ENCODE measurements at places on chromosomes 7 and 10.

- DNase-seq, result no peak
These were observed 612.1 kb upstream of the MGMT start for GRCh38 chr10:128854963-128855362.

DNA sequence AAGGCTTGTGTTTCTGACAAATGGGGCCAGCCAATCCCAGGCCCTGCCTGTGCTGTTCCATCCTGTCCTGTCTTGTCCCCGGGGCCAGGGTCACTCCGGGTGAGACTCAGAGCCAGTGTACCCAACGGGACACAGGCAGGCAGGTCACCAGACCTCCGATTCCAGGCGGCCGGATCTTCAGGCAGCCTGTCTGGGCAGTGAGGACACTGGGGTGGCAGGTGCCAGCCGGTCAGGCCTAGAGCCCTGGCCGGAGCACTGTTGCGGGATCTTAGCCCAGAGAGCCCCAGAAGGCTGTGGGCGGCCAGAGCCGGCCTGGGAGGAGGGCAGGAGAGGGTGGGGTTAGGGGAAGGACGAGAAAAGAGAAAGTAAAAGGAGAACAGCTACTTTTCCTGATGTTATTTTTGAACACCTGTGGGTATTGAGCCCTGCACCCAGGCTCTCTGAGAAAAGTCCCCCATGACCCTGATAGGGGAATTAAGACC is 134.3 kb upstream of the TNRC18 start:
- peak; percentile 24 for DNase-seq

- no peak for DNase-seq
These were observed 82.7 kb downstream of the SPAG6 start for GRCh38 chr10:22427890-22428571.

DNA sequence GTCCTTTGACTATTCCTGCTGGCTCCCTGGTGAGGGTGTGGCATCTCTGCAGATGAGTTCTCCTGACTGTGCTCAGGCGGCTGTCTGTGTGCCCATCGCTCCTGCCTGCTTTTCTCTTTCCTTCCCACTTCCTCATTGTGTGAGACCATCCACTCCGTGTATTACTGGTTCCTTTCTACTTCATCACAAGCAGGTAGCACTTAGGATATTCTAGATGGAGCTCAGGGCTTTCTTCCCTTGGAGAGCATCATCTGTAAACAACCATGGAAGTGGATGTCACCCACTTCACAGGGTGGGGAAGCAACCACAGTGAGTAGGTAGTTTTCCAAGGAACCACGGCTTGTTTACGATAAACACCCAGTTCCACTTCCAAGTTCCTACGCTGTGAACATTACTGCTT is 15.7 kb downstream of the DNAJB6 start:
- peak; percentile 65 for DNase-seq

DNA sequence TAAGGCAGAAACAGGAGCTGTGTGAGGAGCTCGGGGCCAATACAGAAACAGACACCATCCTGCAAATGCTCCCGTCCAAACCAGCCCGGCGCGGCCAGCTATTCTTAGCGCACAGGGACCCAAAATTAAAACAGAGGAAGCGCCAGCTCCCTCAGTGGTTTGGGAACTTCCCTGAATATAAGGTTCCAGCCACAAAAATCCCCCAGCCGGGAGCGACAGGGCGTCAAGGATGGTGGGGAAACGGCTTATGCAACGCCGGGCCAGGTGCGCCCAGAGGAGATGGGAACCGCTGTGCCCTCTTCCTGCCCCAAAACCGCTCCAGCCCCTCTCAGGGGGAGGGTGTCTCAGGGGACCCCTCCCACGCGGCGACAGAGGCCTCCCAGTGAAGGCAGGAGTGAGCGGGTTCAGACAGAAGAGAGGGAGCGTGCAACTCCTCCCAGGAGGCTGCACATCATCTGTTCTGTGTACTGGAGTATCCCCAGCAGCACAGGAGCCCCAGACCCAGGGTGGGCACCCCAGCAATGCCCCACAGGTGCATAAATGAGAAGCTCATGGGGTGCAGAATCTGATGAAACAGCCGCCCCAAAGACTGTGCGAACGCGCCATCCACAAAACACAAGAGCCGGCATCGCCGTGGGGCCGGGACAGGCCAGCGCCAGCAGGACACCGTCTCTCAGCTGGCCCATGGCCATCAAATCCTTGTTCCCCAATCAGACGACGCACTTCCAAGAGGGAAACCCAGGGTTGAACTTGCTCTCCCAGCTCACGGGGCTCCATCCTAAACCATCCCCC is 73.9 kb upstream of the PDGFA start:
- DNase-seq, result peak; percentile 90

DNA sequence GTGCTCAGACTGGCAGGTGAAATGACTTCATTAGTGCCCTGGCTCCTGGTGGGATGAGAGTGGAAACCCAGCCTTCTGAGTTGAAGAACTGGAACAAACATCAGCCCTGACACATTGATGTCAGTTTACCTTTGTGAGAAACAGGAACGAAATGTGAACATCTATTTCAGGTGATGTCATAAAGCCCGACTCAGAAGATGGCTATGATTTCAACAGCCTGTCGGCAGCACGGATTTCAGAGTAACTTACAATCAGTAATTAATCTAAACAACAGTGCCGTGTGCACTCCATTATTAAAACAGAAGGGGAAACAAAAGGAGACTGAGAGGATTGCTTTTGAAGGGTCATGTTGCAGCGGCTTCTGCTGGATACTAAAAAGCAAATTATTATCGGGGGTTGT is 243.2 kb downstream of the FRMD4A start:
- DNase-seq, result no peak

DNA sequence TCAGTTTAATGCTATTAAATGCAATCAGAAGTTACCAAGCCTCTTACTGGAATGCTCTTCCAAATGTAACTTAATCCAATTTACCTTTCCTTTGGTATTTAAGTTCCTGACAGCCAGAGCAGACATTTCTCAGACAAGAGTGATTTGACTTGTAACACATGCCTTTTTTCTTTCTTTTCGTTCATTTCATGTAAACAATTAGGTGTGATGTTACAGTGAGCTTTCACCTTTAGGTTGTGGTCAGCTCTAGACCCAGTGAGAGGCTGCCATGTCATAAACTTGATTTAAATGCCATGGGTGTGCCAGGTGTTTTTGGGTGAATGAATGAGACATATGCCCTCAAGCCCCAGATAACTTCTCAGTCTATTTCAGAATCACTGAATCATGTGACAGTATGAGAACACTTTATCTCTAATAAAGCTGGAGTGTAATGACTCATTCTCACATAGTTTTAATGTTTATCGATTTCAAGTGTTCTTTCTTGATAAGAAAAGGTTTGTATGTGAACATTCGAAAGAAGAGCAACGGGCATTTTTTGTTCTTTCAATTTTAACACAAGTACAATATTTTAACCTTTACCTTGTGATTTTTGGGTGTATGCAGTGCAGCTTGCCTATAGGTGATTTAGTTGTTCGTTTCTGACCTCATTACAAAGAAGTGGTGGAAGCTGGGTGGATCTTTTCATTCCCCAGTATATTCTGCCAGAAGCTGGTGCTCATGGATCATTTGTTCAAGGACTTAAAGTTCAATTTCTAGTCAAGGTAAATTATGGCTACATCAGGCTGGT is 61.5 kb downstream of the CHN2 start:
- no peak for DNase-seq

DNA sequence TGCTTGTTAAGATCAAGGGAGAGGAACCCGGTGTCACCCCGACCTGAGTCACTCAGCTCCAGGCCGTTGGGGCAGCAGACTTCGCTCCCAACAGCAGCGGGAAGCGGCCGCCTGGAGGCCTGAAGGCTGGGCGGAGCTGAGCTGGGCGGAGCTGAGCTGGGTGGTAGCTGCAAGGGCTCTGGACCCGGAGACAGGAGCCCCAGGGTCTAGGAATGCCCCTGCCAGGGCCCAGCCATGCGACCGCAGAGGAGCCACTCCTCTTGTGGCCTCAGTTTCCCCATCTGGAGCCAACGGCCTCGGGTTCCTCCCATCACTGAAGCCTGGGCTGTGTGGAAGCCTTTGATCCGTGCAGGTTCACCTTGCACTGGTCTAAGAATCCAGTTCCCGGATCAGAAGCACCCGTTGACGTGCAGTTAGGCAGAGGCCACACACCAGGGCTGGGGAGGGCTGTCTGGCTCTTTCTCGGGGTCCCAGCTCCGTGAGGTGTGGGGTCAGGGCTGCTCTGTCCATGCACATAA is 21.9 kb upstream of the DPYSL4 start:
- no peak for DNase-seq

GRCh38 chr7:108324053-108325038 is 131.9 kb downstream of the NRCAM start:
- DNase-seq, result no peak

DNA sequence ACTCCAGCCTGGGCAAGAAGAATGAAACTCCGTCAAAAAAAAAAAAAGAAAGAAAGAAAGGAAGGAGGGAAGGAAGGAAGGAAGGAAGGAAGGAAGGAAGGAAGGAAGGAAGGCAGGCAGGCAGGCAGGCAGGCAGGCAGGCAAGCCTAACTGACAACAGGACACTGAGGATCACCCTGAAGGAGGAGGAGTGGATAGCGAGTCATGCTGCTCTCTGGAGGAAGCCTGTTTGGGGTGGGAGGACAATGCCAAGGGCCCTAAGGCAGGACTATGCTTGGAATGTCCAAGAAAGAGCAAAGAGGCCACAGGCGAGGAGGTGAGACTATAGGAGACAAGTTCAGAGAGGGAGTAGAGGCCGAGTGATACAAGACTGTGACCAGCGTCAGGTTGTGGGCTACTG is 107.0 kb upstream of the PARD3 start:
- no peak for DNase-seq

- no peak for DNase-seq
These were observed 5.2 kb upstream of the CUBN start for GRCh38 chr10:17134737-17135260.

- no peak for DNase-seq
These were observed 429.4 kb upstream of the AKR1E2 start for GRCh38 chr10:4396401-4397283.

DNA sequence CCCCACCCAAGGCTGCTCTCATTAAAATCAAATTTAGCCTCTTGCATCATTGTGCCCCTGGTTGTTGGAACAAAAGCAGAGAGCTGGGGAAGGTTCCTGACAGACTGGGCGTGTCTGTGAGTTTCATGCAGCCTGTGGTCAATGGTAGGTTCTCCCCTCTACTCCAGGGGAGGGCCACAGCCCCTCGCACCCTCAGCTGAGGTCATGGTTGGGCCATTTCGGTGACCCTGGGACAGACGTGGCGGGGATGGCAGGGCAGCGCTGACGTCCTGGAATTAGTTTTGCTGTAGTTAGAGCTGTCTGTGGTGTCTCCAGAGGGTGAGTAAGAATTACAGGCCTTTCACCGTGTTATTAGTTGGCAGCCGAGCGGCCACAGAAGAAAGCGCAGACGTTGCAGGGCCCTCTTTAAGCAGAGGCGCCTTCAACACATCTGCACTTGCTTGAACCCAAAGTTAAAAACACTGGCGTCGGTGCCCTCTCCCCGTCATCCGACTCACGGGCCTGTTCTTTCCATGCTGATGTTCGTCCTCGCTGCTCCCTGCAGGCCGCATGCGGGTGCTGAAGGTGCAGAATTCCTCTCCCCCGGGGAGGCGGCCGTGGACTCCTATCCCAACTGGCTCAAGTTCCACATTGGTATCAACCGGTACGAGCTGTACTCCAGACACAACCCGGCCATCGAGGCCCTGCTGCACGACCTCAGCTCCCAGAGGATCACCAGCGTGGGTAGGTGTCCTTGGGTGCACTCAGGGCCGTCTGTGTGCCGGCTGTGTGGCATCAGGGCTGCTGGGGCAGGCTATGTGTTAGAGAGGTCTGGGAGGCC is 2.8 kb downstream of the FAM20C start:
- peak; percentile 73 for DNase-seq

- DNase-seq, result no peak
These were observed 415.0 kb downstream of the NRG3 start for GRCh38 chr10:82289945-82290344.

- DNase-seq, result peak; percentile 71
These were observed 103.7 kb downstream of the RNF216 start for GRCh38 chr7:5677538-5678294.

DNA sequence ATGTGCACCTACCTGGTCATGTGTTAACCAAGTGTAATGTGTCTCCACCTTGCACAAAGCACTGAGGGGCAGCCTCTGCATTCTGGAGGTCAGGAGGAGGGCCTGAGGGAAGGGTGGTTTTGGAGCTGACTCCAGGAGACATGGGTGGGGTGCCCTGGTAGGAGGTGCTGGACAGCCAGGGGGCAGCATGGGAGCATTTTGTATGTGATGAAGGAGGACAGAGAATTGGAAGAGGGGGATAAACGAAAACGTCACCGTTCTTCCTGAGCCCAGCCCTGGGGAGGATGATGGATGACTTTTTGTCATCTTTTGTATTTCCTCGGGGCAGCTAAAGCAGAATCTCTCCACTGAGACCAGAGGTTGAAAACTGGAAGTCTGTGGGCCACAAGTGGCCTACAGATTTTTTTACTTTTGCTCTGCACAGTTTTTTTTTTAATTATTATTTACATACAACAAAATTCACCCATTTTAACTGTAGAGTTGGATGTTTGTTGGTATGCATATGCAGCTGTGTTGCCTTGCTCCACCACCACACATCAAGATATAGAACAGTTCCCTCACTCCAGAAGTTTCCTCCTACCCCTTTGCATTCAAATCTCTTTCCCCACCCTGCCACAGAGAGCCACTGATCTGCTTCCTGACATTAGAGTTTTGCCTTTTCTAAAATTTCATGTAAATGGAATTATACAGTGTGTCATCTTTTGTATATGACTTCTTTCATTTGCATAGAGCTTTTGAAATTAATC is 242.5 kb downstream of the VTI1A start:
- no peak for DNase-seq

DNA sequence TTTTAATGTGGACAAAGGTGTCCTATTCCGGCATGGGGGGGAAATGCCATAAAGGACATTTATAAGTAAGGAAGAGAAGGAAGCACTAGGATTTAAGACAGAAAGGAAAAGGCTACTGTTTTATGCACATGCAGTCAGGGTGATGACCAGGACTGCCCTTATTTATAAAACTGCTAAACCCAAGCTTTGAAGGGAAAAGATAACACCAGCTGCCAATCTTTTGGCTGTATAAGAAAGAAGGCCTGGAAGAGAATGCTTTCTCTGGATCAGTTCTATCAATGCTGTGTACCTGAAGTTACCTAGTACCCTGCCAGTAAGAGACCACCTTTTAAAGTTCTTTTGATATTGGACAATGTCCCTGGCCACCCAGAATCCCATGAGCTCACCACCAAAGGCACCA is 59.2 kb downstream of the MINDY3 start:
- DNase-seq, result no peak

GRCh38 chr7:158445421-158446175 is 142.0 kb downstream of the PTPRN2 start:
- DNase-seq, result no peak

GRCh38 chr7:78081888-78082287 is 283.3 kb downstream of the PHTF2 start:
- DNase-seq, result no peak

GRCh38 chr10:130403153-130404075 is 267.2 kb downstream of the GLRX3 start:
- DNase-seq, result no peak

DNA sequence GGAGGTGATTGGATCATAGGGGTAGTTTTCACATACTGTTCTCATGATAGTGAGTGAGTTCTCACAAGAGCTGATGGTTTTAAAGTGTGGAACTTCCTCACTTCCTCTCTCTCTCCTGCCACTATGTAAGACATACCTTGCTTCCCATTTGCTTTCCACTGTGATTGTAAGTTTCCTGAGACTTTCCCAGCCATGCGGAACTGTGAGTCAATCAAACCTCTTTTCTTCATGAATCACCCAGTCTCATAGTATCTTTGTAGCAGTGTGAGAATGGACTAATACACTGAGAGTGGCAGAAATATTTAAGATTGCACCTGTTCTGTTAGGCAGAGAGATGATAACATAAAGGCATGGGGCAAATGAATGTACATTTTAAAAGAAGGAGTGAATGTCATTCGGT is 507.8 kb downstream of the SORCS3 start:
- DNase-seq, result no peak

Data from MV-4-11 (cell line).